ENCODE measurements at places on chromosomes 5 and 9.

DNA sequence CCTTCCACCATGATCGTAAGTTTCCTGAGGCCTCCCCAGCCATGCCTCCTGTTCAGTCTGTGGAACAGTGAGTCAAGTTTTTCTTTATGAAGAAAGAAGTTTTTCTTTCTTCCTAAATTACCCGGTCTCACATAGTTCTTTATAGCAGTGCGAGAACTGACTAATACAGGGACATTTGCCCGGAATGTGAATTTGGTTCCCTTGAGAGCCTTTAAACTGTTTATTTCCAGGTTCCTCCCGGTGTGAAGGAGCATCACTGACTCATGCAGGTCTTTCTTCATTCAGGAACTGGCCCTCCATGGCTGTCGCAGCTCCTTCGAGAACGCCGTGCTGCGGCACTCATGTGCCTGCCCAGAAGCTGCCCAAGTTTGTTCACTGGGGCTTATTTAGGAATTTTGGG is 87.7 kb downstream of the PTCH1 start:
- no peak for DNase-seq

DNA sequence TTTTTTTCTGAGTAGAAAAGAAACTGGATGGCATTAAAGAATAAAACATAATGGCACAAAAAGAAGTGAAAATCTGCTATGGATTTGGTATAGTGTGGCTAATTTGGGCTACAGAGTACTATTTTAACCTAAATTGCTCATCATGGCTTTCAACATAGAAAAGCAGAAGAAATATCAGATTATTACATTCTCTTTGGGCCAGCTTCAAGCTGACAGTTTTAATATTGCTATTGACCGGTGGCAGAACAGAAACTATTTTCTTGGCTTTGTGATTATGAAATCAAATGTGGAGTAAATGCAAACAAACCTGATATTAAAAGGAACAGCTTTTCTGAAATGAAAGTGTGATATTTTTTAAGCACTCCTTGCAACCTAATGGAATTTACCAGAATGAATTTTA is 301.5 kb downstream of the EPB41L4A start:
- no peak for DNase-seq

DNA sequence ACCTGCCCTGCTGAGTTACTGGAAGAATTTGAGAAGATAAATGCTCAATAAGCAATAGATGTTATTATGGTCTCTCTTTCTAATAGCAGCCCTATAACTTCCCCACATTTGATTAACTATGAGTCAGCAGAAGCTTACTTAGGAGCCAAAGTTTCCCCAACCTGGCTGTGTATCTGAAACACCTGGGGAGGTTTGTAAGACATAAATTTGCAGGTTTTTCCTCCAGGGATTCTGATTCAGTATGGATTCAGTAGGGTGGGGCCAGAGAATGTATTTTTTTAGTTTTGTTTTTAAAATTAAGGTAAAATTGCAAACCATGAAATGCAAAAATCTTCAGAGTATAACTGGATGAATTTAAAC is 44.9 kb upstream of the GNPDA1 start:
- DNase-seq: no peak

GRCh38 chr9:69003051-69003450 is 10.9 kb downstream of the PRKACG start:
- no peak for DNase-seq

GRCh38 chr5:168106008-168106761 is 185.3 kb upstream of the WWC1 start:
- no peak for DNase-seq

DNA sequence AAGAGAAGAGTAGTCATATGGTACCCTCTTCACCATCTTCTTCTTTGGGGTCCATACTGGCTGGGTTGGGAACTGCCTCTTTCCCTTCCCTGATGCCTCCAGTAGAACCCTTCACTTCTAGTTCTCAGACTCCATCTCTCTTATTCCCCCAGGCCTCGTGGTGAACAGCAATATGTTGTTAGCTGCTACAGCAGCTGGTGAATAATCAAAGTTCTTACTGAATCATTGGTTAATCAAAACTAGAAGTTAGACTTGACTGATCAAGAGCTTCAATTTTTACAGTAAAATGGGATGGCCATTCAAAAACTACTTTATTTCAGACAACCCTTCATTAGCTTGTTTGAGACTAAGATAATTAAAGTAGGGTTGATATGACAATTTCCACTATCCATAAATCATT is 190.9 kb upstream of the GNA14 start:
- no peak for DNase-seq

GRCh38 chr5:143395638-143396352 is 7.7 kb downstream of the NR3C1 start:
- DNase-seq: no peak

DNA sequence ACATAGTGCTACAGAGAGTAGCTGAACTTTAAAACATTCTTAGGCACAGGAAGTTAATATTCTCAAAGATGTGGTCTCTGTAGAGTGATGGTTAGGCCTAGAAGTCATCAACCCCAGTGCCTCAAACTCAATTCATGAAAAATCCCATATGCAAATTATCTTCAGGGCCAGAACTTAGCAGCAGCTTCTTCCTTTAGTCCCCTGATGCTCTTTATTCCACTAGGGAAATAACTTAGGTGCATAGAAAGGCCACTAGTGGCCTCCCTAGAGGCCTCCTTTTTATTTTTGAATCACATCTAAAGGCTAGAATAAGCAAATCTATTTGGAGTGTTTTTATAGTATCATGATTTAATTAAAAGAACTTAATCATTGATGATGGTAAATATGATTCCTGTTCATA is 88.3 kb downstream of the GIN1 start:
- no peak for DNase-seq

GRCh38 chr5:555058-555623 is 30.9 kb upstream of the SLC9A3 start:
- peak; percentile 56 for DNase-seq

DNA sequence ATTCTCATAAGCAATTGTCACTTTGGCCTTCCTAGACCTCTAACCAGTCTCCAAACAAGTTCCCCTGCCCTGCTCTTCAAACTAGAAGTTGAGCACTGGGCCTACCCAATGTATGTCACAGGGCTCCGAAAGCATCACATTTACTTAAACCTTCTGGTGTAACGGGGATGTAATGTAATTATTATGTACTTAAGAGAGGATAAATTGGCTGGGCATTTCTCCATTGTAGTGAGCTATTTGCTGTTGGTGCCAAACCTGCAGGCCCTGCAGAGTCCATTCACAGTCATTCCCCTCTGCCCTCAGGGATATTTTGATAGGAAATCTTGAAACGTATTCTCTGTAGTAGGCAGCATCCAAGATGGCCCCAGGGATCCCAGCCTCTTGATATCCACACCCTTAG is 64.2 kb upstream of the GNE start:
- no peak for DNase-seq

DNA sequence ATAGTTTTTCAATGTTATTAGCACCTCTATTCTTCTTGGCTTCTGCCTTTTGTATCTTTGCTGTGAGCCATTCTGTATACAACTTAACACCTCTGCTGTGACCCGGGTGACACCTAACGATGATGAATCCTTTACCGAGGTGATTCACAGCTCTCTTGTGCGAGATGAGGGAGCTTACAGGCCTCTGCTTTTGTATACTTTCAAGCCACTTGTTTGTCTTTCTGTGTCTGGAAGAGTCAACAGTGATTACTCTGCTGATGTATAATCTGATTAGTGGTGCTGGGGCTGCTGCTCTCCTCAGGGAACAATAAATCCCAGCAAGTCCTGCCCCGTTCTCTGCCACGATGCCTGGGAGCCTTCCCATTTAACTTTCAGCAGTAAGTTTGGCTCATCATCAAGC is 442.9 kb upstream of the SGCD start:
- DNase-seq: no peak

- no peak for DNase-seq
Measured at GRCh38 chr5:52807723-52808122, 20.0 kb downstream of the ITGA1 start.

GRCh38 chr5:74632947-74633356 is 7.6 kb downstream of the ENC1 start:
- DNase-seq: no peak

- DNase-seq: no peak
Measured at GRCh38 chr5:56873056-56873455, 36.3 kb upstream of the SETD9 start.

DNA sequence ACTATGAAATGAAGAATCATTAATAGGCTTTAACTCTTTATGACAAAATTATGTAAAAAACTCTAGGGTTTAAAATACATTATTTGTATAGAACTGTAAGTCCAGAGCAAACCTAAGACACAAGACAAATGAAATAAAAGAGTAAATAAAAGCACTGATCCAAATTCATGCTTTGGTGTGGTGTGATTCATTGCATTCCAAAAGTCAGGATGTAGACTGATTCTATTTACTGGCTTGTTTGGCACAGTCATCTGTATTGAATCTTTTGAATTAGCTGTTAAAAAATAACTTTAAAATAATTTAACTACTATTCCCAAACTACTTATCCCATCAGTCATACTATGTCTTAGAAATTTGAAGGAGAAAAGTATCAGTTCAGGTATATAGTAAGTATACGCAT is 31.1 kb downstream of the IL4 start:
- no peak for DNase-seq

GRCh38 chr5:126674145-126674544 is 73.4 kb downstream of the PHAX start:
- DNase-seq: no peak

- peak; percentile 29 for DNase-seq
Measured at GRCh38 chr9:133693703-133694529, 44.2 kb downstream of the SARDH start.

All from pancreas (tissue), 10 donors.